Stimulated activated CD4-positive, alpha-beta T cell treated with anti-CD3 and anti-CD28 coated beads, Interleukin-4, amount 100 ng/mL, for 48 hours (primary cell): ENCODE measurements at places on chromosomes 16 and 17.
A peak's percentile ranks its signal among the peaks of the same experiment; 100 is the strongest.

- DNase-seq = no peak
Measured at GRCh38 chr17:47708864-47709541, 15.0 kb downstream of the TBKBP1 start.

- DNase-seq = no peak
Measured at GRCh38 chr17:73474370-73474988, 162.7 kb upstream of the CDC42EP4 start.

GRCh38 chr17:80812362-80813088 is 179.1 kb upstream of the CHMP6 start:
- DNase-seq = no peak

GRCh38 chr16:48386559-48387312 is 1.5 kb upstream of the SIAH1 start:
- DNase-seq = no peak

- DNase-seq = peak; percentile 11
Measured at GRCh38 chr17:65228734-65229620, 91.8 kb downstream of the RGS9 start.

DNA sequence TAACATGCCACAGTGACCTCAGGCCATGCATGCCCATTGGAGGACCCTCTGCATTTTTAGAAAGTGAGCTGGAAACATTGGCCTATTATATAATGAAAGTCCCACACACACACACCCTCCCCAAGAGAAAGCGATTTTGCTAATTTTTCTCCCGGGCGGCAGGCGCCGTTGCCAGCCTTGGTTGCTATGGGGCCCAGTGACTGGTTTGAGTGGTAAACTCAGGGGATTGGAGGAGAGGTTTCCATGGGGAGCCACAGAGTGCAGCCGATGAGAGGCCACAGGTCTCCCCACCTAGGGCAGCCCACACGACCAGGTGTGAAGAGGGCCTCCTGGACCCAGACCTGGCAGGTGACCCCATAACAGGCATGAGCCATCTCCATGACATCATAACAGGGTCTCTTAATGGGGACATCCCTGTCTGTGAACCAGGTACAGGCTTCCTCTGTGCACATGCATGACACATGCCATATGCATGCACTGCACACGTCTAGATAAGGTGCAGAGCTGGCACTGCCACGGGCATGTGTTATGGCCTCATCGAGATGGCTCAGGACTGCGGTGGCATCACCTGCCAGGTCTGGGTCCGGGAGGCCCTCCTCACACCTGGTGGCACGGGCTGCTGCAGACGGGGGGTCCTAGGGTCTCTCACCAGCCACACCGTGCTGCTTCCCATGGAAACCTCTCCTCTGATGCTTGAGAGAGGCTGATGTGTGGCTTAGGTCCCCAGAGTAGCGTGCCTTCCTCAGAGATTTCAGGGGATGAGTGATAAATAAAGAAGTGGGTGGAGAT is 144.1 kb downstream of the RBFOX3 start:
- DNase-seq = no peak

DNA sequence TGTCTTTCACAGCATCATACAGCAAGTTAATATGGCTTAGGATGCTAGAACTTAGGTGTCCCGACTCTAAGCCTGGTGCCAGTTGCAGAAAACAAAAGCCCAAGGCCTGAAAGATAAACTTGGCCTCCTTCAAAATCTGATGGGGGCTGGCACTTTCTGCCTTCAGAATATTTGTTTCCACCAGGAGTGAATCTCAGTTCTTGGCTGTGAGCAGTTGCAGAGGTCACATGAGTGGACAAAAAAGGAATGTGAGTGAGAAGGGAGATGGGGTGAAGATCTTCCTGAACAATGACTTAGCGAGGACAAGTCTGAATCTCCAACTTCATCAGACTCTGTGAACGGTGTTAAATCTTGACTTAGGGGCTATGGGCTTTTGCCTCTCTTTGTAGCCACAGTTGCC is 46.6 kb downstream of the HOXB1 start:
- no peak for DNase-seq

- peak; percentile 73 for DNase-seq
Measured at GRCh38 chr16:11224096-11224893, 31.7 kb downstream of the SOCS1 start.

- no peak for DNase-seq
Measured at GRCh38 chr17:64411999-64412771, 21.5 kb upstream of the PECAM1 start.

DNA sequence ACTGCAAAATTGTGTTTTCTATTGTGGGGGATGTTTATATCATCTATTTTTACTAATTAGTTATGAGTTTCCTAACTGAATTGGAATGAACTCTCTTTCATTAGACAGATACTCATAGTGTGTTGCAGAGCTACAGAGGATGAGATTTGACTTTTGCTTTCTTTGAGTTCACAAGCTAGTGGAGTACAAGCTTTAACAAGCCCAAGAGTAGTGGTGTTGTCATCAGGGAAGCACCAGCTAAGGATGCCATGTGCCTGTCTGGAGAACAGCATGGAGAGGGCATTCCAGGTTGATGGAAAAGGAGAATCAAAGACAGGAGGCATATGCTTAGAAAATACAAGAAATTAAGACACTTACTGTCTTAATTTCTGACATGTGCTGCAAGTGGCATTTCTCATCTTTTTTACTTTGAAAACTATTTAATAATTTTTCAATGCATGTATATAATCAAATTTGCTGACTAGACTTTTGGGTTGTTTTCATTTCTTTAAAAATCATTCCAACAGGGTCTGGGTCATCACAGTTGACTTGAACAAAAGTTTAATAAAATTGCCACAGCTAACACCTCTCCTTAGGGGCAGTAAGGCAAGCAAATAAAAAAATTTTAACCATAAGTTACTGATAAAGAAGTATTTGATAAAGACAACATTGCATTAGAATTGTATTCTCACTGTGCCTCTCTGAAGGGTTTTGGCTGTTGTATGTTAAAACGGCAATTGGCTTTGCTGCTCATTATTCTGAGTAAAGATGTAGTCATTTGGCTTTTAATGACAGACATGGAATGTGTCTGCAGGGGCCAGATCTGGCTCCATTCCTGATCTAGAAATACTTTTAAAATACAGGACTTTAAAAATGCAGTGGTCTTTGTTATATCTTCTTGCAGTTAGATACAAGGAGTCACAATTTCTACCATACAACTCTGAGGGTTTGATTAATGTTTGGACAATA is 323.7 kb upstream of the CDH11 start:
- no peak for DNase-seq

GRCh38 chr16:28291651-28292626 is at the start of gene SBK1:
SBK1 (plus strand) TSS chr16:28292525; CDS start chr16:28317392, 24,867 bp downstream.
- peak; percentile 72 for DNase-seq

GRCh38 chr16:68921637-68922036 is 78.3 kb downstream of the TANGO6 start:
- DNase-seq = no peak

GRCh38 chr16:13153696-13154095 is 252.3 kb downstream of the SHISA9 start:
- no peak for DNase-seq

GRCh38 chr16:57643147-57643874 is 14.9 kb downstream of the ADGRG1 start:
- DNase-seq = no peak

GRCh38 chr17:69402052-69402451 is 12.4 kb upstream of the MAP2K6 start:
- no peak for DNase-seq

GRCh38 chr17:50218771-50219315 is 17.4 kb upstream of the COL1A1 start:
- no peak for DNase-seq

- DNase-seq = no peak
Measured at GRCh38 chr16:7964744-7965143, 625.6 kb downstream of the TMEM114 start.

GRCh38 chr16:10812312-10813098 is 6.1 kb downstream of the TVP23A start:
- DNase-seq = no peak

- DNase-seq = no peak
Measured at GRCh38 chr16:79328402-79329165, 272.0 kb downstream of the MAF start.

- no peak for DNase-seq
Measured at GRCh38 chr17:82873521-82873920, 33.7 kb upstream of the ZNF750 start.

DNA sequence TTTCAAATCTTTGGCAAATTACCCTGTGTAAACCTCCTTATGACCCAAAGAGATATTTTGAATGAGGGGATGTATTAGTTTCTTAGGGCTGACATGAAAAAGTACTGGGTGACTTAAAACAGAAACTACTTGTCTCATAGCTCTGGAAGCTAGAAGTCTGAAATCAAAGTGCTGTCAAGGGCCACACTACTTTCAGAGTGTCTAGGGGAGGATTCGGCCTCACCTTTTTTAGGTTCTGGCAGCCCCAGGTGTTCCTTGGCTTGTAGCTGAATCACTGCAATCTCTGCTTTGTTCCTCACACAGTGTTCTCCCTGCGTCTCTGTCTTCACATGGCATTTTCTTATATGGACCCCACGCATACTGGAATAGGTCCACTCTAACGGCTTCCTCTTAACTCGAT is 322.2 kb downstream of the CDH13 start:
- no peak for DNase-seq

DNA sequence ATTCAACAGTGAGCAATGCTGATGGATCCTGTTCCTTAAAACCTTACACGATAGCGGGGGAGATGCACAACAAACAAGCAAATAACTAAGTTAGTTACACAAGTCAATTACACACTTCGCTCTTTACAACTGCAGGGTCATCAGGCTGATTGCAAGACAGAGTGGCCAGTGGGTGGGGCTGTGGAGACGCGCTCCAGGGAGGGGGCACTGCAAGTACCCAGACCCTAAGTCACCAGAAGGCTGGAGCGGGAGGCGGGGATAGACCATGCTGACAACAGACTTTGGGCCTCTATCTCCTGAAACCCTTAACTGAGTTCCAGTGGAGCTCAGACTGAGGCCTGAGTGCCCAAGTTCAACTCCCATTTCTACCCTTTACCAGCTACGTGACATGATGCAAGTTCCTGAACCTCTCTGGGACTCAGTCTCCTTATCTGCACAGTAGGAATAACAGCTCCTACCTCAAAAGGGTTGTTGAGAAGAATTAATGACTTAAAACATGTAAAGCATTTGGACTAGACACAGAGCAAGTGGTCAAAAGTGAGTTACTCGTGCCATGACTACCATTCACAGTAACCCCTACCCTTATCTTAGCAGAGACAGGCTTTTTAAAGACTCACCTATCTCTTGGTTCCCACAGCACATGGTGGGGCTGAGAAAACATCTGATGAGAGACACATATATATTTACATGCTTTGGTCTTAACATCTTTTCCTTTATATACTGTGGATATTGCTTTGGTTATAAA is 10.4 kb downstream of the CPPED1 start:
- no peak for DNase-seq

GRCh38 chr16:939941-940340 is 30.8 kb downstream of the LMF1 start:
- no peak for DNase-seq

DNA sequence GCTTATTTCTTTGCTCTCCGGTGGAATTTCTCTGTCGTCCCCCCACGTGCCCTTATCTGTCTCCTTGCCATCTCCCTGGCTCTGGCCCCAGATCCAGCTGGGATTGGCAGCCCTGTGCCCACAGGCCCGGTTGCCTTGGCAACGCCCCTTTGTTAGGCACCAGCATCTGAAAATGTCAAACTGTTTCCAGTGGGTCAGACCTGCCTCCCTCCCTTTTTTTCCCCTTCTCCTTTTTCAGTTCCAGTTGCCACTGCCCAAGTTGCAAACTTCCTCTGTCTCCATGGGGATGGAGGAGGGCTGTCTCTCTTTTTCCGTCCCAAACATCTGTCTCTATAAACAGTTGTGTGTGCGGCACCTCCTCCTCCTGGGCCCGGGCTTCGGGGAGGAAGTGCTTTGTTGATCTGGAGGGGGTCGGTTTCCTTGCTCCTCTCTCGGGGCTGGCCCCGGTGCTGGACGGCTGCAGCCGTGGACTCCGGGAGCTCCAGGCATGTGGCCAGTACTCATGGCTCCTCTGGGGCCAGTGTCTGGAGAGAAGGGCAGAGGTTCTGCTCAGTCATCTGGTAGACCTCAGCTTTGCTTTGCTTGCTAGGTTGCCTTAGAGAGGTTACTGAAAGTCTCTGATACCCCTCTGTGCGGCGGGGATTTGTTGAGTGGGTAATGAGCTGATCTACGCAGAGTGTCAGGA is 35.3 kb downstream of the SOCS3 start:
- no peak for DNase-seq

- no peak for DNase-seq
Measured at GRCh38 chr17:6603744-6604325, 36.7 kb downstream of the KIAA0753 start.
